Activated T-helper 1 cell treated with anti-CD3 and anti-CD28 coated beads, Interleukin-2, amount 50 U/mL, for 16 hours (primary cell): ENCODE measurements at places on chromosomes 7 and 10.

- DNase-seq, result no peak
Measured at GRCh38 chr10:32112055-32112454, 55.8 kb upstream of the KIF5B start.

- no peak for DNase-seq
Measured at GRCh38 chr7:54831046-54831643, 72.1 kb upstream of the SEC61G start.

- no peak for DNase-seq
Measured at GRCh38 chr10:74924251-74924963, 98.0 kb downstream of the KAT6B start.

DNA sequence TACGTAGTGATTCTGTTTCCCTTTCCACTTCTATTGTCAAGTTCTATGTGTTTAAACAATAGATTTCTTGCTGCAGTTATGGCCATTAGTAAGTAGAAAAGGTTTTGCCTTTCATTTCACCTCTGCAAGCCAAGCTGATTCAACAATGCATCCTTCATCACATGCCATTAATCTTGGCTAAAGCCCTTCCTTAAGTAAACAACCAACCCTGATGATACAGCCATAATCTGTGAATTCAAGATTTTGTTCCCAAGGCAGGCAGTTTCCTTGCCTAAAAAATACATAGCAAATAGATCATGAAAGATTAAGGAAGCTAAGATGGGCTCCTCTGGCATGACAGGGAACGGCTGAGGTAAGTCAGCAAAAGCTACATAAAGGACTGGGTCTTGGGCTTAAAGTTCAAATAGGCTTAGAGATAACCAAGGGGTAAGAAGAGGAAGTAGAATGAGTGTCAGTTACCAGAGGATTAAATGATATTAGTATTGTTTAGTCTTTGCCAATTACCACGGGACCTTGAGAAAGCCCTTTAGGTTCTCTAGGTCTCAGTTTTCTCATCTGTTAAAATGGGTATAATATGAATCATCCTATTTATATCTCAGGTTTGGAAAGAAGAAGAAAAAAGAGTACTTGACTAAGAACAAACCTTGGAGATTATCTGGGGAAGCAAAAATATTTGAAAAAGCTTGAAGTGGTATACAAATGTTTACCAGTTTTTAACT is 35.9 kb upstream of the ANK3 start:
- DNase-seq, result no peak

DNA sequence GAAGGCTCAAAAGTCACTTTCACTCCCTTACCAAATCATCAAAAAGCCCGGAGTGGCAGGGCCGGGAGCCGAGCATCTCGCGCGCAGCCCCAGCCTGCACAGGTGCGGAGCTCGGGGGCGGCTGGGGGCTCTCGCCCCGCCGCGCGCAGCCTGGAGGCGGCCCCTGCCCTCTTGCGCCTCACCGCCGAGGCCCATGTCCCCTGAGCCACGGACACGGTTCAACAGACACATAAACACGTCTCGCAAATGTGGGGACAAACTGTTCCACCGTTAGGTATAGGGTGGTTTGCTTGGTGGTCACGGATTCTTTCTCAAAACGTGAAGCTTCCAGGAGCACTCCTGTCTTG is 700 bp downstream of the GSAP start:
- no peak for DNase-seq

DNA sequence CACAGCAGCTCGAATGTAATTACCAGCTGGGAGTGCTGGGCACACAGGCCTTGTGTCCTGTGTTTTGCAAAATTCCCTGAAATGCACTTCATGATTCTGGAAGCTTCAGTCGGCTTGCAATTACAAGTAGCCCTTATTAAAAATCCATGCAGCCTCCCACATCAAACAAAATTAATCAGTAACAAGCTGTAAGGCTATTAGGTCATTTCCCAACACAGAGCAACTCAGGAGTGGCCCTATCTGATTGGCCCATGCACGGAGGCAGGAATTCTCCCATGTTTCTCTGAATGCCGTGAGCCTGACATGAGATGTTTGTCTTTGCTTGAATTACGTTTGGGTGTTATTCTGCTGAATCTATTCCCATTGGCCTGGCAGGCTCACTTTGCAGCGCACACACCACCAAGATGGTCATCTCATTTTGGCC is 36.9 kb downstream of the FOXL3 start:
- no peak for DNase-seq

DNA sequence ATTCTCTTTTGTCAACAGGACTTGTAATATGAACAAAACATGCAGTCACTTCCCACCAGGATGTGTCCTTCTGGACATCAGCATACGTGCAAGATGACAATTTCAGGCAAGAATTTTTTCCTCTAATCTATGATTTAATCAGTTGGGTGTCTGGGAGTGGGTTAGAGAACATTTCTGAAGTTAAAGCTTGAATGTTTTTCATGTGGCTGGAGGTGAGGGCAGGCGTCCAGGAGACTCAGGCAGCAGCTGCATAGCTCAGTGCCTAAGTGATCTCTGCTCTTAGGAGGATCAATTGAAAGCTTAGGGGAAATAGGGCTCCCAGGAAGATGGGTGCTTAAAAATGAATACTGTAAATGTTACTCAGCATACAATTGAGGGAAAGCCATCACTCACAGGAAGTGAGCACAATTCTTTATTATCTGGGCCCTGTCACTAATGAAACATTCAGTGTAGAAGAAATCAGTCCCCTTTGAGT is 457.6 kb upstream of the KLF6 start:
- no peak for DNase-seq

DNA sequence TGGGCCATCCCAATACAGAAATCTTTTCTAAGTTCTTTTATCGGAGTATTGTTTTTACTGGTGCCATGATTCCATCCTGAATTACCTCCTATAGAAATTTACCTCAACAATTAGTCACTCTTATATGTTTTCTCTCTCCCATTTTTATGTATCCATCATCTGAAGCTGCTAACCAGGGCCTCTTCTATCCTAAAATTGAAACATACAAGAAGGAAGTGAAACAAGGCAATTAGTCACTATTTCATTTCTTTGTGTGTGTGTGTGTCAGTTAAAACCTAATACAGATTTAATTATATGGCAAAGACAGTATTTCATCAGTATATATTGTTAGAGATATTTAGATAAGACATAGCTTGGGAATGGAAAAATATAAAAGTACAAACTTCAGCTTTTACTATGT is 148.4 kb upstream of the AHR start:
- no peak for DNase-seq

DNA sequence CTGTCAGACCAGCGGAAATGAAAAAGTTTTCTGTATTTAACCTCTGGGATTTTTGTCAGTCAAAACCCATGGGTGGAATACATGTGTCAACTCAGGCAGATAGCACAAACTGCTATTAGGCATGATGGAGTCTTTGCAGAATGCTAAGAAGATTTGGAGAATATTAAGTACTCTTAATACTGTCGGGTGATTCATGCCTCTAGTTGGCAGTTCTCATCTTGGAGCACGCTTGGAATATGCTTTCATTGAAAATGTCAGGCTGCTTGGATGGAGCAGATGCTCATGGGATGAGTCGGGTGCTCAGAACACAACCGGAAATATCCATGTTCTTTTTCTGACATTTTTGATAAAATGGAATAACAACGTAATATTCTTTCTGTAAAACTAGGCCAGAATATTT is 27.6 kb upstream of the PRKG1 start:
- no peak for DNase-seq

GRCh38 chr7:153607354-153607753 is 444.8 kb upstream of the DPP6 start:
- DNase-seq, result no peak

DNA sequence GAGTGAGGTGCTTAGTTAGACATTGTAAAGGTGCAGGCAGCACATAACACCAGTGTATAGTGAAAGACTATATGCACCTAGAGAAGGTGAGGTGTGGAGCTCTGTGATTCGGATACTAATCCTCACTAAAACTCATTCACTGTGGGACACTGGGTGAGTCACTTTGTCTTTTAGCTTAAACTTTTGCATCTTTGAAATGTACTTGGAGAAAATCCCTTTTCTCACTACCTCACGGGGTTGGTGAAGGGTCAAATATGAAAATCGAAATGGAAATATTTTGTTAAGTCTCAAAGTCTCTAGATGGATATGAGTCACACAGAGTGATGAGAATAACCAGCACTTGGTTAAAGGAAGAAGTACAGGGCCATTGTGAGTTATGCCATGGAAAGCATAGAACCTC is 38.0 kb downstream of the MDFIC start:
- no peak for DNase-seq

GRCh38 chr7:134120405-134120804 is 6.7 kb upstream of the LRGUK start:
- DNase-seq, result no peak

GRCh38 chr7:100686201-100686821 is 7.7 kb downstream of the GIGYF1 start:
- no peak for DNase-seq

DNA sequence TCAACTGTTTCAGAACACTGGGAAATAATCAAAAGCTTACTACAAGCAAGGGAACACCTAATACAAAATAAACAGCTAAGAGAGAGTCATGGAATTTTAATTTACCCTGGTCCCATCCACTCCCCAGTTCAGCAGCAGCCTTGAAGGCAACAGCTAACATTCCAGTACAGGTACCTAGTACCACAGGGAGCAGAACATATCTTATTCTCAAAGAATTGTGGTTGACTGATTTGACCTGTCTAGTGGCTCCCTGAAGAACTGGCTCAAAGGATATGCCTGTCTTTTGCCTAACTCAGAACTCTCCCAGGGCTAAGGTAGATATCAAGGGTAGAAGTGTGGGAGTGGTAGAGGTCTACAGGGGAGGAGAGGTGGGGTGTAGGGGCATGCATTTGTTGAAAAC is 32.3 kb downstream of the SMURF1 start:
- no peak for DNase-seq

DNA sequence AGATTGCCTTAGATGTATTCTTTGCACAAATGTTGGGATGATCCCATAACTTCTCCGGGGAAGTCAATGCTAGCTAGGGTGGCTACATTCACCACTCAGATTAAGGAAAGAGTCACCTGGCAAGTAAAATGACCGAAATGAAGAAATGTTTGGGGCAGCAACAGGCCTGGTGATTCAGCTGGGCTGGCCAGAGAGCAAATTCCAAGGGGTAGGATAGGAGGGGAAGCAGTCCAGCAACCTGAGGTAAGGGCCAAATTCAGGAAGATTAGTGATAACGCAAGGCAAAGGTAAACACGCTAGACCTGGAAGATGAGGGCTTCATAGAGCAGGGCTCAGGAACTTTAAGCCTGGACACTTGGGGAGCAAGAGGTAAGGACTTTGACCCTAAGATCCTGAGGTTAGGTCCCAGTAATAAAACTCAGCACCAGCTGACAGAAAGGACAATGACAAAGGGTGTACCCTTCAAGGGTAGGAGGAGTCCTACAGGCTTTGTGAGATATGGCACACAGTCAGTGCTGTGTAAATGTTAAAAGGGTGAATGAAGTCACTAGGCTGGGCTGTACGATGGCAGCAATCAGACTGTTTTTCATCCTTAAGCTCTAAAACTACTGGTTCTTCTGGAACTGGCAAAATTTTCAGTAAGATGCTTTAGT is 22.7 kb upstream of the SMNDC1 start:
- DNase-seq, result no peak

DNA sequence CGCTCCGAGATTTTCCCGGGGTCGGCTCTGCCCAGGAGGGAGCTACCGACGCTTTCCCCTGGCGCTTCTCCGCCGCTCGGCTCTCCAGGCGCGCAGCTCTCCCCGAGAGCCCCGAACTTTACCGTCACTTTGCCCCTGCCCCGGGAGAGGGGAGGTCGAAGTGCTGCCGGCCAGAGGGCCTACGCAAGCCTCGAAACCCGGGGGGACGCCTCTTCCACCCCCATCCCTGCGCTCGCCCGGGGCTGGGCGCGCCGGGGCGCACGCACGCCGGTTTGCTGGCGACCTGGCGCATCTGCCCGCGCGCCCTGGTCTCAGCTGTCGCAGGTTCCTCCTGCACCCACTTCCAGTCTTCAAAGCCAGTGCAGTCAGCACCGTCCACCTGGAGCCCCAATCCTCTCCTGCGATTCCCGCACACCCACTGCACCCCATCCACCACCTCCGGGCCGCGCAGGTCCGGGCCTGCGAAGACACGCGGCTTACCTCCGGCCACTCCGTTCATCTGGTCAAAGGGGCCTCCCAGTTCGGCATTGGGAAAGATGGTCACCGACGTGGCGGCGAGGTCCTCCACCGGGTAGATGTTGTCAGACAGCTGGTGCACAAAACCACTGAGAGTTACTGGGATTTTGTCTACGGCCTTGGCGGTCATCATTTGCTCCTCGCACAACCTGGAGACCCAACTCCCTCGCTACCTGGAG is 638 bp downstream of the EGR2 start:
- no peak for DNase-seq

- no peak for DNase-seq
Measured at GRCh38 chr10:31158011-31158658, 126.5 kb upstream of the ZNF438 start.

- DNase-seq, result no peak
Measured at GRCh38 chr10:52170776-52171175, 143.3 kb upstream of the DKK1 start.

DNA sequence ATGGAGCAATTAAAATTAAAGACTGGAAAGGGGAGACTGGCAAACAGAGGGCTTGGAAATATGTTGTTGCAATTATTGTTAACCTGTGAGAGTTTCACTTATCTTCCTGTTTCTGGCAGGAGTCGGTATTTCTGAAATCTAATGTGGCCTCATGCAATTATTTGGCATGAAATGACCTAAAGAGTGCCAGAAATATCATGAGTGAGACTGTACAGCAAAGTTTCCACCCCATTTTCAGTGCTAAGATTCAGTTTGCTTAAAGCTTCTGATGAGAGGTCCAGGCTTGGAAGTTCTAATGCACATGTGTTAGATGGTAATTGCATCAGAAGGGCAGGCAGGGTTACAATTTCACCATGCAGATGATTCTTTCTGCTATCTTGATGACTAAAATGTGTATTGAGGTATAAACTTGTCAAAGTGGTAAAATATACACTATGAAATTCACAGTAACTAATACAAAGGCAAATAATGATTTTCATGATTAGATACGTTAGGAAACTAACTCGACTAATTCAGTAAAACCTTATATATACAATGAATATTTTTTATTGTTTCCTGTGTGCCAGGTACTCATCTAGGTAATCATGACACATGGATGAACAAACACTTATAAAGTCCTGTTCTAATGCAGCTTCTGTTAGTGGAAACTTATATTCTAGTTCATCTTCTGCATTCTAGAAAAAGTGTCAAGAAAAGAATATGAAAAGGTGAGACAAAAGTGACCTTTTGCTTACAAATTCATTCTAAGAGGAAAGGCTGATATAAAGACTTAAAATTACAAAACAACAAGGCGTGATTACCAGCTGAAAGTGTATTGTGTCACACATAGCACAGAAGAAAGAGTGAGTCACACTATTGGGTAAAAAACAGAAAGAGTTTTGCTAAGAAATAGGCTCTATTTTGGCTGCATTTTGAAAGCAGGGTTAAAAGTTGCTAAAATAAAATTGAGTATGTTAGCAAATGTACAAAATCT is 533.4 kb upstream of the SEMA3D start:
- no peak for DNase-seq

GRCh38 chr10:63434866-63435854 is 30.6 kb downstream of the JMJD1C start:
- DNase-seq, result no peak
